ENCODE measurements at places on chromosomes 16 and 17.

GRCh38 chr16:27240948-27241531 is 27.5 kb downstream of the NSMCE1 start:
- DNase-seq = no peak

- no peak for DNase-seq
Observed at GRCh38 chr16:62240722-62241121, 204.5 kb upstream of the CDH8 start.

- DNase-seq = peak; percentile 77
Observed at GRCh38 chr17:30831663-30832437, at the start of gene ATAD5. TSS of gene ATAD5 (plus strand) at chr17:30831966. CDS start at chr17:30832348, 382 bp downstream.

GRCh38 chr16:2428051-2428783 is 1.0 kb upstream of the CCNF start:
- DNase-seq = no peak
